T-helper 22 cell (primary cell): ENCODE measurements at places on chromosomes 5 and 9.

GRCh38 chr9:13688990-13689600 lies 409.6 kb upstream of the MPDZ start:
- DNase-seq: no peak

DNA sequence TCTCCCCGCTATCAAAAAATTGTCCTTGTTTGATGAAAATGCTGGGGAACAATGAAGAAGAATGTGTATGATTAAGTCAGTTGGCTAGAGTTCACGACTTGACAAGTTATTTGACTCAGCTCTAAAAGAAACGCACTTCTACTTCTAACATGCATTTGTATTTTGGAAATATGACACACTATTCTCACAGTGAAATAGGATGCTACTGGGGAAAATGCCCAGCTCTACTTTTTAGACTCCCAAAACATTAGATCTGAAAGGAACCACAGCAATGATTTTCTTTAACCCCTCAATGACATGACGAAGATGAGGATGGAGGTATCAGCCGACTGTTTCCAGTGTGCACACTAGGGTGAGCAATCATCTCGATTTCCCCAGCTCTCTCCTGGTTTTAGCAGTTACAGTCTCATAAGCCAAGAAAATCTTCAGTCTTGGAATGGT lies 83.6 kb upstream of the PCSK1 start:
- no peak for DNase-seq

- no peak for DNase-seq
Measured at GRCh38 chr9:7823651-7824050, 24.1 kb upstream of the DMAC1 start.

DNA sequence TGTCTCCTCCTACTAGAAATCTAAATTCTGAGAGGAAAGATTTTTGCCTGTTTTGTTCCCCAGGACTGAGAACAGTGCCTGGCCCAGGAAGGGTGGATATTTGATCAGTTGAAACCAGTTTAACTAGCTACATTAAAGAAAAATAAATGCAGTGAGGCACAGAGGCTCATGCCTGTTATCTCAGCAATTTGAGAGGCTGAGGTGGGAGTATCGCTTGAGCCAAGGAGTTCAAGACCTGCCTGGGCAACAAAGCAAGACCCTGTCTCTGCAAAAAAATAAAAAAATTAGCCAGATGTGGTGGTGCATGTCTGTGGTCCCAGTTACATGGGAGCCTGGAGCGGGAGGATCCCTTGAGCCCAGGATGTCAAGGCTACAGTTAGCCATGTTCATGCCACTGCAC lies 104.8 kb upstream of the CPEB4 start:
- no peak for DNase-seq

- no peak for DNase-seq
Measured at GRCh38 chr9:79741381-79741780, 169.6 kb downstream of the TLE4 start.

DNA sequence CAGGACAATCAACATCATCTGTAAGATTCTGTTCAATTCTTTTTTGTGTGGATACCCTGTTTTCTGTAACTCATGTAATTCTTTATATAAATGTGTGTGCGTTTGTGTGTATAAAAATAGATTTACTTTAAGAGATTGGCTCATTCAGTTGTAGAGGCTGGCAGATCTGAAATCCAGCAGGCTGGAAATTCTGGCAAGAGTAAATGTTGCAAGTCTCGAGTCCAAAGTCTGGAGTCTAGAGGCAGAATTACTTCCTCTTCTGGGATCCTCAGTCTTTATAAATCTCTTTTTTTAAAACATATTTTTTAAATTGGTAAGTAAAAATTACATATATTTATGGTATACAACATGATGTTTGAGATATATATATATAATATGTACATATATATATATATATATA lies 202.1 kb upstream of the TMEM161B start:
- DNase-seq: no peak

DNA sequence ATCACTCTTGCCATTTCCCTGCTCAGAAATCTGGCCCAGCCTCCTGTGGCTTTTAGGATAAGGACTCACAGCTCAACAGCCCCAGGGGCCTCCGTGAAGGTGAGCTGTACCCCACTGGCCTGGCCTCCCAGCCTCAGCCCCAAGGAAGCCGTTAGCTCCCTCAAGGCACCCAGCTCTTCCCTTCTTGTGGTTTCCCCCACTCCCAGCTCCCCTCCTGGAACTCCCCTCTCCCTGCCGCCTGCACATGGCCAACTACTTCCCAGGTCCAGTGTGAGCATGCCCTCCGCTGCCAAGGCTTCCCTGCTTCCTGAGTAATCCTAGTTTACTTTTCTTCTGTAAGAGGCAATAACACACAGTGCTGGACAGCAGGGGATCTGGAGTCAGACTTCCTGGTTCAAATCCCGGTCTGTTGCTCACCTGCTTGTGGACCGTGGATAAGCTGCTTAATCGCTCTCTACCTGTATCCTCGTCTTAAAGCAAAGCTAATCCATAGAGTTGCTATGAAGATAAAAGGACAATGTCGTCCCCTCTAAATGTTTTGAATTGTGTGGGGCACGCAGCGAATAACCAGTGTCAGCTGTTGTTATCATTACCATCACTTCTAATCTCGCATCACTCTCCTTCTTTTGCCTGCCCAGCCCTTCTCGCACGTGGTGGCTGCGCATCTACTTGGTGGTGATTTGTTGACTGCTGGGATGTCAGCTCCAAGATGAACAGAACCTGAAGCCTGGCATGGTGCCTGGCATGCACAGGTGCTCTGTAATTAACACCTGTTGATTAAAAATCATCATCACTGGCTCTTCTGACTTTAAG lies 86.6 kb downstream of the C5orf15 start:
- no peak for DNase-seq

DNA sequence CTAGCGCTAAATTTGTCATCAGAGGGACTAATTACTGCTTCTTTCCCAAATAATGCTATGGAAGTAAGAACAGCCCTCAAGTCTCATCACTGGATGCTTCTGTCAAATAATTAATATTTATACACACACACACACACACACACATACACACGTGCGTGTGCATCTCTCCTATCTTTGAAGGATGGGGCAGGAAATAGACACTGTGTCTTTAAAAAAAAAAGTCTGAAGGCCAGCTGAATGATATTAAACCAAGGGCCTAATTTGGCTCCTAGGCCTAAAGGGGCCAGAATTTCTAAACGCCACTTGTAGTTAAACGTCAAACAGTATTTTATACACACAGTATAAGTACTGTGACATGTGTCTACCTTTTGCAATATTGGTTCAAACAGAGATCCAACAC lies 3.3 kb downstream of the SLF1 start:
- DNase-seq: no peak

DNA sequence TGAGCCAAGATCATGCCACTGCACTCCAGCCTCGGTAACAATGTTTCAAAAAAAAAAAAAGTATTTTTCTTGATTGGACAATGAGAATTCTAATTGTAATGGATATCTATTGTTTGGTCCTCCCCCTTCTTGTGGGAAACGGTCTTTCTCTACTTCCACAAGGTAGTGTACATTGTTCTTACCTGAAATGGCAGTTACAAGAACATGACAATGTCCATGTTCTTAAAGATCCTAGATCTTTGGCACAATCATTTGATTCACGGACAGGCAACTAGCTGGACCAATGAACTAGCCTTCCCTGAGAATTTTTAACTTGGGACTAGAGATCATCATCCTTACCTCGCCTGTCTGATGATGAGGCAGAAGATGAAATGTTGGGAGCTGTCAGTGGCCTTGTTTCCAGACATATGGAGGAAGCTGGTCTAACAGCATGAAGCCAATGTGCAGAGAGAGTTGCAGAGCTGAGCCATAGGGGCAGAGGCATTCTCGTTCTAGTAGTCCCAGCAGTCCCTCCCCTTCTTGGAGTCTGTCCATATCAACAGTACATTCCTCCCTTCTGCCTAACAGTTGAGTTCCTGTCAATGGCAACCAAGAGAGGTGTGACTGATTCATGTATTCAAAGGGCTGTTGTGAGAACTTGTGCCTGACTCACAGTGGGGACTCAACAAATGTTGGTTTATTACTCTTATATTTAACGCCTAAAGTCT lies 2.1 kb upstream of the MARCHF6 start:
- no peak for DNase-seq

GRCh38 chr5:68444833-68445232 lies 229.3 kb downstream of the PIK3R1 start:
- DNase-seq: no peak

GRCh38 chr9:130626249-130626996 lies 38.0 kb upstream of the PRDM12 start:
- DNase-seq: no peak

- no peak for DNase-seq
Measured at GRCh38 chr5:14216372-14216771, 73.2 kb downstream of the TRIO start.

- no peak for DNase-seq
Measured at GRCh38 chr5:14531668-14532067, 49.9 kb upstream of the OTULINL start.

GRCh38 chr9:98530806-98531386 lies 177.8 kb downstream of the GABBR2 start:
- no peak for DNase-seq

DNA sequence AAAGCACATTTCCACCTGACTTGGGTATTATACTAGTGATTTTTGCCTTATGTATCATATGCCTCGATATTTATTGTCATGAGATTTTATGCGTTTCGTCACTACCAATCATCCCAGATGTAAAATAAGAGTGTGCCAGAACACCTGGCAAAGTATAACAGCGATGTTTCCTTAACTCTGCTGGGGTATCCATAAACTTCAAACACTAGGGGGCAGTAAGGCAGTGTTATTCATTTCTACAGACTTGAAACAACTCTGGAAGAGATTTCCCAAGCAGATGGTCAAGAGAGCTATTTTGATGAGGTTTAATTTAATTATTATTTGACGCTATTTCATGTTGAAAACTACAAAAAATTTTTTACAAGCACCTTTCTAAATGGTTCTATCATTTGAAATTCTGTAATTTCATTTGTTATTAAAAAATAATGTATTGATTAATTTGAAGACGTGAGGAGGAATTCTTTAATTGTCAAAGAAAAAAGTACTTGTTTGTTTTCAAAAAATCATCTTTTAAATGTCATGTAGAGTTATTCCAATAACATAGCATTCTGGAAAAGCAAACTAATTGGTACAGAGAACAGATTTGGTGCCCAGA lies 388.5 kb upstream of the CTNND2 start:
- no peak for DNase-seq

GRCh38 chr9:5326893-5327548 lies 12.7 kb downstream of the RLN1 start:
- DNase-seq: peak; percentile 52

- DNase-seq: no peak
Measured at GRCh38 chr9:16613605-16614004, 256.9 kb downstream of the BNC2 start.

- DNase-seq: no peak
Measured at GRCh38 chr9:112063151-112063550, 111.9 kb downstream of the SUSD1 start.

- no peak for DNase-seq
Measured at GRCh38 chr5:145925353-145925752, 11.0 kb upstream of the SH3RF2 start.

- no peak for DNase-seq
Measured at GRCh38 chr5:15510831-15511230, 10.9 kb downstream of the FBXL7 start.

DNA sequence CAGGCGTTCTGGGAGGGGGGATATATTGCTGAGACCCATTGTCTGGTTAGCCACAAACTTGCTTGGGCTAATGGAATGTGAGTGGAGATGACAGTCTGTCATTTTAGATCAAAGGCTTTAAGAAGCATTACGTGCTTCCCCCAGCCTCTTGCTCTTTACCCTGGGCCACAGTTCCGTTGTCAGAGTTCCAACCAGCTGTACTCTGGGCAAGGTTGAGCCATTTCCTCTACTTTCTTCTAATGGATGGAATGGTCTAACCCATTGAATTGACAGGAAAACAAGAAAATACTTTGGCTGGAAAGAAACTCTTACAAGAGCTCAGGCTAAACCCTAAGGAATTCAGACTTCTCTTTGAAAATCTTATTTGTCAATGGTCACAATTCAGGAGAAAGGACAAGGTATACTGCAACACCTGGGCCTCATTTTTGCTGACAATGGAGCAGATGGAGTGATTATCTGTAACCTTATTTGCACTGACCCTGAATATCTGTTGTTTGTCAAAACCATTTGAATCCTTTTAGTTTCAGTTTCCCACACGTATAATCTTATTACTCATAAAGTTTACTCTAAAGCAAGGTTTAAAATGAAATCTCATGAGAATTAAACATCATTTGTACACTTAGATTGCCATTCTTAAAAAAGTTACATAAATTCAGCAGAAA lies 231.4 kb downstream of the PDE4D start:
- DNase-seq: no peak

DNA sequence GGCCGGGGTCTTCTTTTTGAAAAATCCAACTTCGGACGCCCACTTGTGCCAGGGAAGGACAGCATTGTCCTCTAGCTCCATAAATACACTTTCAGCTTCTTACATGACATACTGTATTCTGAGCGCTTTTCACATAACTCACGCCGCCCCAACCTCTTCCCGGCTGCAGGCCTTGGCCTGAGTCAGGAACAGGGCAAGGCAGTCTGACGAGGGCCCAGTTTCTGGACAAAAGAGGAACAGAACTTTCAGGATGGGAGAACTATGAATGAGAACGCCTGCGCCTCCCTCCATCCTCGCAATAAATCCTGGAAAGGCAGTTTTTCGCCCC lies 650 bp downstream of the DCTN4 start:
- DNase-seq: no peak

DNA sequence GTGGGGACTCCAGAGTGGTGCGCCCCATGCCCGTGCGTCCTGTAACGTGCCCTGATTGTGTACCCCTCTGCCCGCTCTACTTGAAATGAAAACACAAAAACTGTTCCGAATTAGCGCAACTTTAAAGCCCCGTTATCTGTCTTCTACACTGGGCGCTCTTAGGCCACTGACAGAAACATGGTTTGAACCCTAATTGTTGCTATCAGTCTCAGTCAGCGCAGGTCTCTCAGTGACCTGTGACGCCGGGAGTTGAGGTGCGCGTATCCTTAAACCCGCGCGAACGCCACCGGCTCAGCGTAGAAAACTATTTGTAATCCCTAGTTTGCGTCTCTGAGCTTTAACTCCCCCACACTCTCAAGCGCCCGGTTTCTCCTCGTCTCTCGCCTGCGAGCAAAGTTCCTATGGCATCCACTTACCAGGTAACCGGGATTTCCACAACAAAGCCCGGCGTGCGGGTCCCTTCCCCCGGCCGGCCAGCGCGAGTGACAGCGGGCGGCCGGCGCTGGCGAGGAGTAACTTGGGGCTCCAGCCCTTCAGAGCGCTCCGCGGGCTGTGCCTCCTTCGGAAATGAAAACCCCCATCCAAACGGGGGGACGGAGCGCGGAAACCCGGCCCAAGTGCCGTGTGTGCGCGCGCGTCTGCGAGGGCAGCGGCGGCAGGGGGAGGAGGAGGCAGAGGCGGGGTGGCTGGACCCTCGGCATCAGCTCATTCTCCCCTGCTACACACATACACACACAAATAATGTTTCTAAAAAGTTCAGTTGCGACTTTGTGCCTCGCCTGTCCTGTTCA lies 668 bp downstream of the GLIS3 start:
- DNase-seq: no peak

GRCh38 chr5:134135091-134135655 lies 20.7 kb downstream of the TCF7 start:
- no peak for DNase-seq

- DNase-seq: no peak
Measured at GRCh38 chr5:58486290-58486689, 4.9 kb upstream of the GAPT start.

GRCh38 chr9:22813529-22813928 lies 366.9 kb downstream of the DMRTA1 start:
- DNase-seq: no peak

GRCh38 chr5:41334758-41335157 lies 121.4 kb upstream of the C6 start:
- no peak for DNase-seq

- DNase-seq: no peak
Measured at GRCh38 chr9:5578018-5578697, 50.7 kb upstream of the RIC1 start.

GRCh38 chr9:35662437-35662836 lies 2.6 kb downstream of the ARHGEF39 start:
- DNase-seq: no peak
